ENCODE measurements at places on chromosomes 13 and 19.
A peak's percentile ranks its signal among the peaks of the same experiment; 100 is the strongest.

- DNase-seq, result peak; percentile 67
Measured at GRCh38 chr19:29622166-29623070, 16.3 kb downstream of the POP4 start.

DNA sequence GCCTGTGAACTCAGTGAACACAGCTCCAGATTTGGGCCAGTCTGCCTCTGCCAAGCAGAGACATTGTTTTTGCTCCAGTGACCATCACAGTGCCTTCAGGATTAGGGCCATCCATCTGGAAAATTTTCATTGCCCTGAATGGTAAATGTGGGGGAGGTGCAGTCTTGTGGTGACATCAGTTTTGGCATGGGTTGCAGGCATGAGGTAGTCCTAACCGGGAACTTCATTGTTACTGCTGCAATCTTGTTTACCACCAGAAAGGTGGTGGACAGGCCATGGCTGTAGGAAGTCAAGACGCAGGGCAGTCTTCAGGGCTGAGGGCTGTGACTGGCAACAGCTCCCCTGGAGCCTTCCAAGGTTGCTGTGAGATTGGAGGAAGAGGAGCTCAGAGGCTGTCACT, 55.2 kb downstream of the SPATA13 start:
- no peak for DNase-seq

DNA sequence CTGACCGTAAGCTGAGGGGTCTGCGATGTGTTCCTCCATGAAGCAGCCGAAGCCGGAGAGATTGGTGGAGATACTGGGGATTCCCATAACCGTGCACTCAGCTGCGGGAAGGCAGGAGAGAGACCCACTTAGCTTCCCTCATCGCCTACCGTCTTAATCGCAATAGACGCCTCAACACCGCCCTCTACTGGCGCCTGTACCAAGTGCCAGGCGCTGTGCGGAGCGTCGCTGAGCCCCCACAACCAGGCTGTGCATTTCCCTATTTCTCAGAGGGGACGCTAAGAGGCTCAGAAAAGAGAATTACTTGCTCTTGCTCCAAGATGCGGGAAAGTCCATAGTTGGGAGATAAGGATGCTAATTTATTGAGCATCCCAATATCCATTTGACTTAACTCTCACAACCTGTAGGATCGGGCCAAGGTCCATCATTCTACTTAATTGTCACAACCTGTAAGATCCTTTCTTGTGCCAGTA, 5.8 kb downstream of the FTL start:
- DNase-seq, result peak; percentile 88

DNA sequence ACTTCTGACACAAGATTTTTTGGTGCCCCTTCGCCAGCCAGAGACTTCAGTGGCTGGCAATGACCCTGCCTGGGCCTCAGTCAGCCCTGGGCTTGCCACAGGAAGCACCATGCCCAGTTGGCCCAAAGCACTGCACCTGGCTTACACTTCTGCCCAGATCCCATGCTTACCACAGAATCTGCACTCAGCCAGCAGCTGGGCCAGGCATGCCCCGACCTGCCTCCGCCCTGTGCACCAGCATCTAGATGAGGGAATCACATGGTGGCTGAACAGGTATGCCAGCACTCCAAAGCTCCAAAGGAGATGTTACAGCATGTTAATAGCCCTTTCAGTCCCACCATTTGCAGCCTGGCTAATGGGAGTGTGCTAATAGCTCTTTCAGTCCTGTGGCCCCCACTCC, 690.9 kb downstream of the SLITRK6 start:
- no peak for DNase-seq

DNA sequence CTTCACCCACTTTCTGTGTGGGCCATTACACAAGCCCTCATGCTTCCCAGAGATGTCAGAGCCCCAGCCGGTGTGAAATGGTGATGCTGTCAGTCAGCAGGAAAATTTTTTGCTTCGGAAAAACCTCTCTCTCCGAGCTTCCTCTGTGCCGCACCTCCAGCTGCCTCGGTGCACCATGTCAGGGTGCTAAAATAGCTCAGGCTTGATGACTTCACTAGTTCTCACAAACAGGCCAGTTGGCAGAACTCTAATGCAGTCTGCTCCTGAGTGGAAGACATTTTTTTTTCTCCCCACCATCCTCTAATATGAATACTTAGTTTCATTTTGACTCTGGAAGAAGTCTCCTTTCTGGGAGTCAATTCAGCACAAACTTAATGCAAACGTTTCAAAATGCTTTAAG, 71.3 kb downstream of the KLF12 start:
- DNase-seq, result peak; percentile 22

- no peak for DNase-seq
Measured at GRCh38 chr19:30420881-30421280, 48.7 kb downstream of the ZNF536 start.

DNA sequence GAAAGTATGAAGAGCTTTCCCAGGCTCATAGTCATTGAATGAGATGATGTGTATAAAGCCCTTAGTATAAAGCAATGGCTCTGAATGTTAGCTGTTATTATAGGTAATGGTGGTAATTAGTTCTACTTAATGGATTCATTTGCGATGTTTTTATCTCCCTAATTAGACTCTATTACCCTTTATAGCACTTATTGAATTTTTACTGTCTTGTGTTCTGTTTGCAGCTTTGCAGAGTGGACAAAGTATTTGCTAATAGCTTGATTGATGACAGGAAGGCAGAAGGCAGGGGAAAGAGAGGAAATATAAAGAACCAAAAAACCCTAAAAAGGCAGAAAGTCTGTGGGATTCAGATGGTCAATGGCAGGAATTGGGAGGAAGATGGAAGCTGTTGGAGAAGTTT, 524.4 kb upstream of the SPRY2 start:
- DNase-seq, result no peak

DNA sequence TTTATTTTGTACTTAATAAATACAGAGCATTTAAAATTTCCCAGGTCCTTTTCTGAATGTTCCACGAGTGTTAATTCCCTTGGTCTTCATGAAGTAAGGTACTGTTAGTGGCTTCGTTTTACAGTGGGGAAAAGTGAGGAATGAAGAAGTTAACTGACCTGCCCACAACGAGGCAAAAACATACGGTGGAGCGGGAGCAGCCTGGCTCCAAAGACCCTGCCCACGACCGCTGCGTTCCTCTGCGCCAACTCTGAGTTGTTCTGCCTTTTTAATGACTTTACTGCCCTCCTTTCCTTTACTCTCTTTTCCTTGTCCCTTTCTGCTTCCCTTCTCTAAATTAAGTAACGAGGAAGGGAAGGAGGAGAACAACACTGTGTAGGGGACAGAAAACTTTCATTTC, 392.9 kb downstream of the PCDH9 start:
- DNase-seq, result no peak

Measured in CD8-positive, alpha-beta T cell (primary cell).